ENCODE measurements at places on chromosomes 12 and 14.

- no peak for DNase-seq
These were observed 420.8 kb downstream of the CCDC91 start for GRCh38 chr12:28611115-28611435.

DNA sequence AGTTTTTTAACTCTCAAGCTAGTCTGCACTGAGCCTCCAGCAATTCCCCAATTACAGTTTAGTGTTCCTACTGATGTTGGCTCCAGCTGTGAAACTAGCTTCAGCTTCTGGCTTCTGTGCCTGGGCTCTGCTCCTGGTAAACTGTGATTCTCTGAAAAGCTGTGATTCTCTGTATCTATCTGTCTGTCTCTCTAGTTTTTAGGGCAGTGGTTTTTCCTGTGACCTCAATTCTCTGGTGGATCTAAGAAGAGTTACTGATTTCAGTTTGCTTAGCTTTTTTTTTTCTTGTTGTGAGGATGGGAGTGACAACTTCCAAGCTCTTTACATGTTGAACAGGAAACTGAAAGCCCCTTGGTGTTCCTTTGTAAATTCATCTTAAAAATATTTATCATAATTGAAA lies 3.8 kb upstream of the HIF1A start:
- DNase-seq: no peak

GRCh38 chr12:20527417-20528163 lies 159.3 kb downstream of the PDE3A start:
- no peak for DNase-seq

- no peak for DNase-seq
These were observed 114.9 kb upstream of the ALG10B start for GRCh38 chr12:38201461-38202276.

GRCh38 chr12:105956662-105957457 lies 181.9 kb downstream of the NUAK1 start:
- no peak for DNase-seq

GRCh38 chr14:79841433-79841832 lies 369.9 kb downstream of the DIO2 start:
- DNase-seq: no peak

DNA sequence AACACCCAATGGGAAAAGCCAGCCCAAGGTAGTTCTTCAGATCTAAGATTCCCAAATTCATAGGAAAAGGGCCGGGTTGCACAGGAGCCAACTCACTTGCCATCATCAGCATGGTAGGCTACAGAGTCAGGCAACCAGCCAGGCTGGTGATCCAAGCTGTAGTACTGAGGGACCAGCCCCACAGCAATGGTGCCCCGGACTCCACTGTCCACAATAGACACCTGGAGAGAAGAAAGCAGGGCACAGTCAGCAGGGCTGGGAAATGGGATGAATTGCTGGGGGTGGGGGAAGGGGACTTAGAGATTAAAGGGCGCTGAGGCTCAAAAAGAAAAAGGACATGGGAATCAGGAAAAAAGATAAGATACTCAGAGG lies 4.2 kb downstream of the SPRYD3 start:
- DNase-seq: no peak

GRCh38 chr12:111066744-111067437 lies 146.5 kb upstream of the MYL2 start:
- DNase-seq: no peak

DNA sequence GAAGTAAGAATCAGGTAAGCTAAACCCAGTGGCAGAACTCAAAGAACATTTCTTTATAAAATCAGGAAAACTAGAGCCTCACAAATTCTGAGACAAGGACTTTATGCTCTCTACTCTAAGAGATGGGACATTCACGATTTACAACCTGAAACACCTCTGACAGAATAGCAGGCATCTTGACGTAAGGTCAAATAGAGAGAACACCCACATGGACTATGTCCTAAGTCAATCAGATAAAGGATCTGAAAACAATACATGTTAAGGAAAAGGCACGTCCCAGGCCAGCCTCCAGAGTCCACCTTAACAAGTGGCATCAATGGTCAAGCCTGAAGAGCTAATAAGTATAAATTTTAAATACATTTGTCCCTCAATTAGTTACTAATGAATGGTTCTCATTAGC lies 39.9 kb upstream of the SYCP3 start:
- no peak for DNase-seq

DNA sequence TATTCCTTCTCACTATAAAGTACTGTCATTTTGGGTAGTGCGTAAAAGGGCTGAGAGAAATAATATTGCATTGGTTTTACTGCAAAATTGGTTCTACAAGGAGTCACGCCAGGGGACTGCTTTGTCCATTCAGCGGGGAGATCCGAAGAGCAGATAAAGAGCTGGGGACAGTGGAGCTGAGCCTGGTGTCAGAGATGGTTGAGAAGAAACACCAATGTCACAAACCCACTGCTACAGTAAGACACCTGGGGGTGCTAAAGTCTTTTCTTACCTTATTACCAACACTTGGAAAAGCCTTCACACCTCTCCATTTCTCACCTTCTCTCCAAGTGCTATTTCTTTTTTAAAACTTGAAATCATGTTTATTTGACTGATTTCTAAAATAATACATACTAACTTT lies 14.1 kb downstream of the IL31 start:
- no peak for DNase-seq

- DNase-seq: no peak
These were observed 1.3 kb upstream of the DYNC1H1 start for GRCh38 chr14:101963052-101963451.

DNA sequence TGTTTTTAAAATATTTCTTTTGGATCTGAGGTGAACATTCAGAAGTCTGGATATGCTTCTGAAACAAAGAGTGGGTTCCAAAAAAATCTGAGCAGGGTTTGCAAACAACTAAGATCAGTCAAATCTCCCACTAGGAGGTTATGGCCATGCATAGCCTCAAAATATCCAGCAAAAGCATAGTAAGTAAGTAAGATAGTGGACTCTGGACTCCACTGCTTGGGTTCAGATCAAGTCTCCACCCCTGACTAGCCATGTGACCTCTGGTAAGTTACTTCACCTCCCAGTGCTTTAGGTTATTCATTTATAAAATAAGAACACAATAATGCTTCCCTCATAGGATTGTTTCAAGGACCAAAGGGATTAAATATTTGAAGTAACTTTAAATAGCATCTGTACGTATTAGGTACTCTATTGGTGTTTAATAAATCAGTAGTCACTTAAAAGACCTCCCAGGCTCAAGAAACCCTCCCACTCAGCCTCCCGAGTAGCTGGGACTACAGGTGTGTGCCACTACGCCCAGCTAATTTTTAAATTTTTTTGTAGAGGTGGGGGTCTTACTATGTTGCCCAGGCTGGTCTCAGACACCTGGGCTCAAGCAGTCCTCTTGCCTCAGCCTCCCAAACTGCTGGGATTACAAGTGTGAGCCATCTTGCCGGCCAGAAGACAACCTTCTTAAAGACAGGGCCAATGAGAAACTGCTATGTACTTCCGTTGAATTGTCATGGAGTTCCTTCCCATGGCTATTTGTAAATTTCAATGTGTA lies 95.7 kb upstream of the SOX5 start:
- DNase-seq: no peak

- DNase-seq: no peak
These were observed 39.4 kb downstream of the FAM222A start for GRCh38 chr12:109753054-109753401.

DNA sequence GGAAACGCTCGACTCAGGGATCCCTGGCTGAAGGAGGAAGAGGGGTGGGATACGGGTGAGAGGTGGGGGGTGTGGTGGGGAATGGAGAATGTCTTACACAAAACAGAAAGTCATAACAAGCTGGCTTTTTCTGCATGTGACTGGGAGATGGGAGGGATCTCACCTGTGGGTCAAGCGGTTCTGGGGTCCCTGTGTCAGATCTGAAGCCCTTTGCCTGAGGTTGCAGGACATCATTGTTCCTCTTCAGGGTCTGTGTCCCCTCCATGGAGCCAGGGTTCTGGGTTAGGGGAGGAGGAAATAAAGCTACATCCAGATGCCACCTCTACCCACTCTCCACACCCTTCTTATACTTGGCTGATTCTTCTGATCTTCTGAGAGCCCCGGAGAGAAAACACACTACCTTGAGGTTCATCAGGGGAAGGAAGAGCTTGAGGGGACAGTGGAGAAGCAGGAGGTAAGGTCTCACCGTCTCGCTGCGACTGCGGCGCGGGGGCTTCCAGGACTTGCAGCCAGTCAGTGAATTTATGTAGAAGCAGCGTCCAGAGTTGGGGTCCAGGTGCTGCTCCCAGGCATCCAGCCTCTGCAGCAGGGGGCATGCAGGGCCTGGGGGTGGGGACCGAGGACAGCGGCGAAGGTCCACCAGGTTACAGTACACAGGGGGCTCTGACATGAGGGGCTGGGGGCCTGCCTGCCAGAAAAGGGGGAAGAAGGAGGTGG lies 2.5 kb downstream of the ARHGAP9 start:
- DNase-seq: no peak

- DNase-seq: no peak
These were observed 85.7 kb downstream of the MYRFL start for GRCh38 chr12:69910694-69911093.

DNA sequence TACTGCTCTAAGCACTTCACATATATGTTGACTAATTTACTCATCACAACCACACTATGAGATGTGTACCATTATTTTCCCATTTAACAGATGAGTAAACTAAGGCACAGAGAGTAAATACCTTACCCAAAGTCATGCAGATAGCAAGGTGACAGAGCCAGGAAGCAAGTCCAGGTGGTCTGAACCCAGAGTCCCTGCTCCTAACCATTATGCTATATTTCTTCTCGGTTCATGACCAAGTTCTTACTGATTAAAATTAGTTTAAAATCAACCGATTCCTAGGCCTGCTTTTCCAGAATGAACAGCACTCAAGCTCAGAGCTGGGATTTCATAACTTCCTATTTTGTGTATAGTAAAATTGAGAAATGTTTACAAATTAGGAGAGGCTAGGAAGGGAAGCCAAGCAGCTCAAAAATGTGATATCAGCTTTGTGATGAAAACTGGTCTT lies 85.5 kb upstream of the EGLN3 start:
- DNase-seq: peak; percentile 56

- DNase-seq: no peak
These were observed 81.4 kb upstream of the FERMT2 start for GRCh38 chr14:53032161-53032803.

DNA sequence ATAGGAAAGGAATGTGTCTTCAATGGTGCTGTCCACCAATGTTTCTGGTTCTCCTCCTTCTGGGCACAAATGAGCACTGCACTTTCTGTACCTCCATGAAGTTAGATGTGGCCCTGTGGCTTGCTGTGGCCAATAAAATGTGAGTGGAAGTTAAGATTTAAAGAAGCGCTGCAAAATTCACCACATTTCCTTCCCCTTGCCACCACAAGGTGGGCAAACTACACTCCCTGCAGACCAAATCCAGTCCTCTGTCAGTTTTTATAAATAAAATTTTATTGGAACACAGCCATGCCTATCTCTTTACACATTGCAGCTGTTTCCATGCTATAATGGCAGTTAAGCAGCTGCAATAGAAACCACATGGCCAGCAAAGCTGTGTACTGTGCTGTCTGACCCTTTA lies 141.4 kb upstream of the TMPO start:
- DNase-seq: no peak

DNA sequence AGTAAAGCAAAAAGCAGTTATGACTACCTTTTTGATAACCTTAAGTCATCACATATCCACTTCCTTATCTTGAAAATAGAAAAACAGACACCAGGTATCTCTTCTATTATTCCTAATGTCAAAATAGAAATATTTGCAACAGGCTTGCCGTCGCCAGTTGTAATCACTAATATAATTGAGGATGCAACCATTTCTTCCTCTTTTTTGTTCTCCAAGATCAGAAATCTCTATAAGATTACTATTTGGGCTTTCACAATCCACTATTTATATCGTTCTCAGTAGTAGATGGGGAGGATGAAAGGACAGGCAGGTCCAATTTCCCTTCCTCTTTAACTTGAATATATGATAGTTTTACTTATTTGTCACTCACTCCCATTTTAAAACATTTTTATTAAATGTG lies 130.2 kb upstream of the HMGA2 start:
- peak; percentile 27 for DNase-seq

DNA sequence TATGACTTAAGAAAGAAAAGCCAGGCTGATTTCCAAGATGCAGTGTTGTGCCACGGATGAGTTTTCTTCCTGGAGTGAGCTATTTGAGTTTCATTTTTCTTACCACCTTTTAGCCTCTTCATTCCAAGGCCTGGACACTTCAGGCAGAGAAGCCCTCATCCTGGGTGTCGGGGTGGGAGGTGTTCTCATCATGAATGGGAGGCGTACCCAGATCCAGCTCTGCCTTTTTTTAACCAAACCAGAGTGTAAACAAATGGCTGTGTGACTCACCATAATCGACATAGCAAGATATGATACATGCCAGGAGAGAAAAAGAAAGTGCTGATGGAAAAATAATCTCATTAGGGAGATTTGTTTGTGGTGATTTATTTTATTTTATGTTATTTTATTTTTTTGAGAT lies 79.9 kb downstream of the ARF6 start:
- DNase-seq: no peak

Data from inflammatory macrophage treated with lipopolysaccharide for 1 hour (primary cell).